ENCODE measurements at places on chromosomes 7 and 10.
A peak's percentile ranks its signal among the peaks of the same experiment; 100 is the strongest.

DNA sequence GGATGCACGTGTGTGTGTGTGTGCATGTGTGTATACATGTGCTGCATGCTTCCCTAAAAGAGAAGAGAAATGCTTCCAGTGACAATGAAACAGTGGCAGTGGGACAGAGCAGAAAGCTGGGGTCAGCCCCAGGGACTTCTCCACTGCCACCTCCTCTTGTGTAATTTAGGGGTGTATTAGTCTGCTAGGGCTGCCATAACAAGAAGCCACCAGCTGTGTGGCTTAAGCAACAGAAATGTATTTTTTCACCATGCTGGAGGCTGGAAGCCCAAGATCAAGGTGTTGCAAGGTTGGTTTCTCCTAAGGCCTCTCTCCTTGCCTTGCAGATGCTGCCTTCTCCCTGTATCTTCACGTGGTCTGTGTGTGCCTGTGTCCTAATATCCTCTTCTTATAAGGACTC, 190.5 kb downstream of the CXCL12 start:
- no peak for DNase-seq

GRCh38 chr10:120011359-120012130, 119.0 kb downstream of the SEC23IP start:
- no peak for DNase-seq

- DNase-seq, result peak; percentile 68
Observed at GRCh38 chr10:46033602-46034011, 3.2 kb upstream of the NCOA4 start.

DNA sequence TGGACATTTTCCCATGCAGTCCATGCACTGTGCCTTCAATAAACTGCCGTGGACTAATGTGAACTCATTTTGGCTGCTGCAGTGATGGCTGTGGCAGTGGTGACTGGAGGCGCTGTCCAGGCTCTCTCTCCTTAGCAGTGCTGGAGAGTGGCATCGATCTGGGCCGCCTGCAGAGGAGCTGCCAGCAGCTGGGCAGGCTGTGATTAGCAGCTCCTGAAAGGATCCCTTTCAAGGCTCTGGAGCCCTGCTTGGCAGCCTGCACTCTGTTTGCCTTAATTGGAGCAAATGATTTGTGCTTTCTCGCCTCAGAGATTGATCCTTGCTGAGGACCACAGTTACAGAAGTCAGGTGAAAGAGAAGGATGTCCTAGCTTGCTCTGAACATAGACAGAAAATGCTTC, 130.1 kb upstream of the VWC2 start:
- no peak for DNase-seq

- DNase-seq, result no peak
Observed at GRCh38 chr7:151381098-151381347, 28.8 kb downstream of the WDR86 start.

GRCh38 chr10:69844698-69845097, 43.0 kb downstream of the COL13A1 start:
- no peak for DNase-seq

DNA sequence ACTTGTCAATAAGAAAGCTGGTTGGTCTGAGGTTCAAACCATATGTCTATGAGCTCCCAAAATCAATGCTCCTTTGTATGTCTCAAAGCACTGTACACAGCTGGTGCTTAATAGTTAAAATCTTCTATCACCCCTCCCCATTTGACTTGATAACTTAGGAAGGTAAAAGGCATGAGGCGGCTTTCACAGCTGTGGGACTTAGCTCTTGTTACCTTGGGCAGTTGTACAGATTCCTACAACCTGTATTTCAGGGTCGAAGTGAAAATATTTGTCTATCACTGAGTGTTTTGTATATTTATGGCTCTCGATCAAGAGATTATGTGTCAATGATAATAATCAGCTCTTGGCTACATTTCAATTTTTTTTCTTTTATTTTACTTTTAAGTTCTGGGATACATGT, 992 bp upstream of the KIFBP start:
- DNase-seq, result no peak

GRCh38 chr10:86757113-86757972, 924 bp downstream of the BMPR1A start:
- peak; percentile 54 for DNase-seq

GRCh38 chr10:131077724-131078123, 233.8 kb downstream of the TCERG1L start:
- no peak for DNase-seq

DNA sequence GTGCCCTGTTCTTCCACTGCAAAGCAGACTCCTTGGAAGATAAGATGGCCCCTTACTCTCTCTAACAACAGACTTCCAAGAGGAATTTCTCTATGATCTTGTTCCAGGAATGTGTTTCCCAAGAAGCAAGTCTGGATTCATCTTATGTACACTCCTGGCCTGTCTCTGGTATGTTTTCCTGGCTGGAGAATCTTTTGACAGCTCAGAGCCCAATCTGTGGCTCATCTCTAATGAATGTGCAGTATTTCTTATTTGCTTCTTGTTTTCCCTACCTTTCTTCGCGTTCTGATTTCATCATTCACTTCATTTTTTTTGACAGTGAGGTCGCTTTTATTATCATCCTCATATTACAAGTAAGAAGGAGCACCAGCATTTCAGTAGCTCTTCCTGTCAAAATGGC, 53.0 kb upstream of the PITRM1 start:
- DNase-seq, result no peak

- peak; percentile 76 for DNase-seq
Observed at GRCh38 chr10:131453721-131454634, 142.5 kb upstream of the TCERG1L start.

DNA sequence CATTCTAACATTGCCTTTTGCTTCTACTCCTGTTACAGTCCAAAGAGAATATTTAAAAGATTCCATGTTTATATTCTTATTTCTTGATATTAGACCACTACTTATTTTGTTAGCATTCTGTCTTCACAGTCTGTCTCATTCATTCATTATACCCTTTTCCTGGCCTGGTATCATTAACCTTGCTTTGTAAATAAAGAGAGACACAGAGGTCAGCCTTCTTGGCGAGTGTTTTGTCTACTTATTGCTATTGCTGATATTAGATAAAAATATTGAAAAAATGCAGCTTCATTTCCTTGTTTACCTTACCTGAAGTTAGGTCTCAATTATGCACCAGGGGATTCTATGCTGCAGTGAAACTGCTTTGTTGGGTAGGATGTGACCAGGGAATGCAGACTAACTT, 179.2 kb downstream of the NXPH1 start:
- DNase-seq, result no peak

DNA sequence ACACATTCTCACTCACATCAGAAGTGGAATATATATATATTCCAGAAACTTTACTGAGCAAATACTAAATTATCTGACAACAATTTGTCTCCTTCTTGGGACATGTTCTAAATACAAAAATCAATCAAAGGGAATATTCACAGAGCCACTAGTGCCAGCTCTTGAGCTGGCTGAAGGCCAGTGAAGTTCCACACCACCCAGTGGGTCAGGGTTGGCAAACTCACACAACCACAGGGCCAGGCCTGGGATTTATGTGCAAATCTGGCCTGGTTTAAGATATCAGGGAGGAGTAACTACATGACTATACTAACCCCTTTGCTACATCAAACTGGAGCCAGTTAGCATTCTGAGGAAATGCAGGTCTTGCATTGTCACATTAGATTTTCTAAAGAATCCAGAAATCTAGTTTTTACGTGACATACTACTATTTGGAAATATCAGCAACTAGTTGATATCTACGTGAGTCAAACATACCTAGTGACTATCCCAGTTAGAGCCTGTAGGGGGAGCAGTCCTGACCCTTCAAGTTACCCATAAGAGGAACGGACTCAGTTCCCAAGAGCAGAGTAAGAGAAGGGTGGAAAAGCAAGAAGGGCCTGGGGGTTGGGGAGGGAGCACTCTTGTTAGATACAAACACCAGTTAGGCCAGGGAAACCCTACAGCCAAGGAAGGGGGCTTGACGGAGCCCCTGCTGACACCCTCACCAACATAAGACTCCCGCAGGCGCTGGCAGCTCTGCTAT, 600.4 kb downstream of the KCNMA1 start:
- DNase-seq, result no peak

GRCh38 chr7:6438427-6438826, 9.3 kb downstream of the DAGLB start:
- no peak for DNase-seq

DNA sequence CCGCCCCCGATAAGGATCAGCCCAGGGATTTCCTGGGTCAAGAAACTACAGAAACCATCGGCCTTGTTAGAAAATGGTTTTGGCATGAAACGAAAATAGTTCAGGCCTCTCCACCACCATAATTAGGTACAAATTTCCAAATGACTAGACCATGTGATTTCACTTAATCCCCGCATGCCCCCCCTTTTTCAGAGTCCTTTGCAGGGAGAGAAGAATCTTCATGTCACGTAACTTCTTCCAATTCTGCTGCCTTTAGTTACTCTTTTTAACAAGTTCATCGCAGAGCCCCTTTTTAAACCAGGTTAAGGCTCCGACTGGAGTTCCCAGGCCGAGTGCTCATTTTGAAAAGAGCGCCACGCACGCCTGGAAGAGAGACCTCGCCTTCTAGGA, 3.4 kb downstream of the PDGFA start:
- no peak for DNase-seq

- no peak for DNase-seq
Observed at GRCh38 chr7:80825499-80825898, 93.4 kb downstream of the SEMA3C start.

GRCh38 chr7:27435461-27435860, 192.9 kb downstream of the EVX1 start:
- DNase-seq, result no peak

All from ureter (tissue), 1 donor.